Right lobe of liver (tissue), 6 donors: ENCODE measurements at places on chromosomes 7 and 10.
A peak's percentile ranks its signal among the peaks of the same experiment; 100 is the strongest.

GRCh38 chr7:35255443-35256255 is 1.7 kb upstream of the TBX20 start:
- no peak for DNase-seq
- H3K27me3 ChIP-seq, result peaks cover 8% of the 10 kb centered on the region
- H3K4me1 ChIP-seq, result no peaks in the 10 kb centered on the region
- H3K27ac ChIP-seq, result no peak overlapping the region

DNA sequence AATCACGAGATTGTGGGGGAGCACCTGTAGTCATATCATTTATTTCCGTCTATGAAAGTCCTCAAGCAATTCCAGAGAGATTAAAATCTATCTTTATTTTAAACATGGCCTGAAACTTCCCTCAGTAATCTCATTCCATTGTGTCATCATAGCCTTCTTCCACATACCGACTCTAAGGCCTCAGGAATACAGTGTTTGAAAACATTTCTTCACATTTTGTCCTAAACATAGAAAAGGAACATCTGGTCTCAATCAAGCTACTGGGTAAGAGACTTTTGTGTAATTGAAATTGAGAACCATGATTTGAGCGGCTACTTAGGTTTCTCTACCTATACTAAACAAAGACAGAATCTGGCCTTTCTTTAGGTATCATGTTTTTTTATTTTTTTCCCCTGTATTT is 78.0 kb upstream of the ELMO1 start:
- H3K36me3 ChIP-seq, result no peaks in the 10 kb centered on the region
- H3K4me3 ChIP-seq, result no peak overlapping the region
- no peak overlapping the region for H3K27ac ChIP-seq
- DNase-seq, result no peak

DNA sequence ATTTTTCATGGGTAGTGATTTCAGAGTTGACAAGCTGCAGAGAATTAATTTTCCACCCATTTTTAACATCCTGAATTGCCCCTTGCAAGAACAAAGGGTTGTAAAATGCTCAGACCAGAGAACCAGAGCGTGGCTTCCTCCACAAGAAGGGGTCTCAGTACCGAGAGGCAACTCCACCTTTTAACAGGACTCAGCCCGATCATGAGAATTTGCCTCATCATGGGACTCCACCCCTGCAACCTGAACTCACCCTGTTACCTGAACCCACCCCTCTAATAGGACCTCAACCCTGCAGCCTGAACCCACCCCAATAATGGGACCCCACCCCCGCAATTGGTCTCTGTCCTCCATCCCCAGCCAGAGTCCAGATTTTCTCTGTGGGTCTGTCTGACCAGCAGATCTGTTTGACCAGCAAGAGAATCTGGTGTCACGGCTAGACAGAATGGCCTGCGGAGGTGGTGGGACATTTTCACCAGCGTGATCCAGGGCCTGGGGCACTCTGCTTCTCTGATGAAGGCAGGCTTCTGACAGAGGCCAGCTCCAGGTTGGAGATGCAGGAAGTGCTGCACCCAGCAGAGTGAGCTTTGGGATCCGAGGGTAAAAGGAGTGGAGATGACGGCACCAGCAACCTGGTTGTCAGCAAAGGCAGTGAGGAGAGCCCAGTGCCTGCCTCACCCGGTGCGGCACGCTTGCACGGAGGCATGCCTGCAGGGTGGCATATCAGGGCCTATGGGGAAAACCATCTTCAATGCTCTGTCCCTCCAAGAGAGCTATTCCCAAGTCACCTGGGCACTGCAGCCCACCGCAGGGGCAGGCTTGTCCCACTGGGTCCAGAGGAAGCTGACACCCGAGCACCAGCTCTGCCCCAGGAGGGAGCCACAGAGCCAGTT is 136.6 kb downstream of the TCERG1L start:
- no peak overlapping the region for H3K27ac ChIP-seq
- peak; percentile 20 for DNase-seq
- H3K4me3 ChIP-seq, result no peak overlapping the region
- H3K4me1 ChIP-seq, result no peaks in the 10 kb centered on the region
- H3K27me3 ChIP-seq, result no peaks in the 10 kb centered on the region

DNA sequence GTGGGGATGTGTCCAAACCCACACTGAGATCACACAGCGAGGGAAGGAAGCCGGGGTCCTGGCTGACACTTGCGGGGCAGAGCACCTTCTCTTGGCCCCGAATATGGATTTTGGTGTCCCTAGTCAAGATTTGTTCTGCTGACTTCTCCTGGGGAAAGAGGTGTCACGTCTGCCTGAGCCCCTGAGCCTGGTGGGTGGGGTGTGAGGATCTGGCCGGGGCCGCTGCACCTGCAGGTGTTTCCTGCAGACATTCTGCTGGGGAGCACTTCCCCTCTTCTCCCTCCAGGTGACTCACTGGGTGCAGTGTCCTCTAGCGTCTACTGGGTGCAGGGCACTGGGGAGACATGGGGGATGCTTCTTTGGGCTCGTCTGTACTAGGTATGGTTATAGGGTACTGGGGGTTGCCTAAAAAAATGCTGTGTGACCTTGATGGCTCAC is 99.2 kb downstream of the GRK5 start:
- H3K27me3 ChIP-seq, result no peaks in the 10 kb centered on the region
- H3K27ac ChIP-seq, result no peak overlapping the region
- no peaks in the 10 kb centered on the region for H3K4me1 ChIP-seq
- no peak for DNase-seq

DNA sequence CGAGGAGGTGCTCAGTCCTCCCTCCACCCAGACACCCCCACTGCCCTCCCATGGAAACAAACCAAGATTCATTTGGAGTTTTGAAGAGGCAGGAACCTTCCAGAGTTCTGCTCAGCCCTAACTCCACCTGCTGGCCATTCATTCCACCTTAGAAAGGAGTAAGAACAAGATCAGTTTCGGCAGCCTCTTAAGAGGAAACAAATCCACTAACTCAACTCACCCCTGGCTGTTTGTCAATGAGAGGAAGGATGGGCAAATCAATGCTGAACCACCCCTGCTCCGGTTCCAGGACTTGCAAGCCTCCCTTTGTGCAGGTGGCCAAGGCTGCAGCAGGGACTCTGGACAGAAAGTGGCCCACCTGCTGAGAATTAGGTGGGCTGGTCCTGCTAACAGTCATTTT is 26.2 kb downstream of the CCDC3 start:
- H3K4me1 ChIP-seq, result no peaks in the 10 kb centered on the region
- no peaks in the 10 kb centered on the region for H3K27me3 ChIP-seq
- H3K36me3 ChIP-seq, result no peaks in the 10 kb centered on the region
- H3K27ac ChIP-seq, result no peak overlapping the region
- no peak overlapping the region for H3K4me3 ChIP-seq

- peaks cover 20% of the 10 kb centered on the region for H3K4me1 ChIP-seq
- no peak overlapping the region for H3K27ac ChIP-seq
- DNase-seq, result no peak
- H3K36me3 ChIP-seq, result no peaks in the 10 kb centered on the region
- H3K27me3 ChIP-seq, result no peaks in the 10 kb centered on the region
Measured at GRCh38 chr10:78754269-78755062, 314.3 kb upstream of the ZMIZ1 start.

DNA sequence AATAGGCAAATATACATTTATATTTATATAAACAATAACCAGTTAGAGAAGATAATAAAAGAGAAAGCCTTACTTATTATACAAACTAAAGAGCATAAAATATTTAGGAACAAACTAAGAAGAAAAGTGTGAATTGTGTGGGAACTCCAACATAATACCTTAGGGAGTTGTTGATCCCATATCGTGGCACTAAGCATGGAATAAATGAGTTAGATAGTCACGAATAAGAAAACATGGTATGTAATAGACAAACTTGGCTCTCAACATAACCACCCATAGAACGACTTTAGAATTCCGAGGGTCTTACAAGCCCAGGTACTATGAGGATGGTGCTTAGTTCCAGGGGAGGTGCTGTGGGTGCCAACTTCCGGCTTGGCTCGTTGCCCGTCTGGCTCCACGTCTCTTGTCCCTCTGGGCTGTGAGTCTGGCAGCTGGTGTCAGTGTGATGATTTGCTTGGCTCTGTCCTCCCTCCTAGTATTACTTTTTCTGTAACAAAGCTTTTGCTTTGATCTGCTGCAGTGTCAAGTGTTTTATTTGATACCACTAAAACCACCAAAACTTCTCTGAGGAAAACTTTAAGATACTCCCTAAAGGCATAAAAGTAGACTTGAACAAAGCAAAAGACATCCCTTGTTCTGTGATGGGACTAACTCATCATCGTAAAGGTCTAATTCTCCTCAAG is 9.5 kb upstream of the RBM20 start:
- DNase-seq, result no peak
- H3K4me3 ChIP-seq, result no peak overlapping the region
- H3K27me3 ChIP-seq, result no peaks in the 10 kb centered on the region
- H3K36me3 ChIP-seq, result no peaks in the 10 kb centered on the region
- H3K4me1 ChIP-seq, result no peaks in the 10 kb centered on the region

DNA sequence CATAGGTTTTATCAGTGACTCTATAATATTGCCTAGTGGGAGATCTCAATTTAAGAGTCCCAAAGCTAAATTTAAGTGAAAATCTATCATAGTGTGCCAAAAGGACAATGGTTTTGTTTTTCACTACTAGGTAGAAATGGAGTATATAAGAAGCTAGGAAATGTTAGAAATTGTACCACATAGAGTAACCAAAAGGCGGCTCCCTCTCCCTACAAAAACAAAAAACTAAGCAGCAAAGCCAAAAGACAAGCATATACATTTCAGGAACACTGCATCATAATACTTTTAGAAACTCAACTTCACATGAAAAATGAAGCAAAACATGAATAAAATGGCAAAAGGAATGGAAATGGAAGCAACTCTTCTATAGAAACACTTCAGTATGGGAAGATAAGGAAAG is 271.6 kb downstream of the CACNA2D1 start:
- H3K36me3 ChIP-seq, result no peaks in the 10 kb centered on the region
- no peaks in the 10 kb centered on the region for H3K27me3 ChIP-seq
- H3K27ac ChIP-seq, result no peak overlapping the region
- no peak overlapping the region for H3K4me3 ChIP-seq

DNA sequence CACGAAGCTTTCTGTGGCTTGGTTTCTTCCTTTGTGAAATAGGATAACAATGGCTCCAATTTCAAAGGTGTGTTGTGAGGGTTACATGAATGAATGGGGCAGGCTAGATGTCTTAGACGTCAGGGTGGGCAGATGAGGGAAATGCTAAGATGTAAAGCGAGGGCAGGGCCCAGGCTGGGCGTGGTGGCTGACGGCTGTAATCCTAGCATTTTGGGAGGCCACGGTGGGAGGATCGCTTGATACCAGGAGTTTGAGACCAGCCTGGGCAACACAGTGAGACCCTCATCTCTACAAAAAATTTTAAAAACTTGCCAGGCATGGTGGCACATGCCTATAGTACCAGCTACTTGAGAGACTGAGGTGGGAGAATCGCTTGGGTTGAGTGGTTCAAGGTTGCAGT is 607.7 kb upstream of the FOXK1 start:
- no peak for DNase-seq
- H3K4me3 ChIP-seq, result no peak overlapping the region
- no peaks in the 10 kb centered on the region for H3K36me3 ChIP-seq
- no peaks in the 10 kb centered on the region for H3K27me3 ChIP-seq
- H3K4me1 ChIP-seq, result no peaks in the 10 kb centered on the region
- no peak overlapping the region for H3K27ac ChIP-seq

- no peak overlapping the region for H3K27ac ChIP-seq
- H3K4me1 ChIP-seq, result peaks cover 34% of the 10 kb centered on the region
- peaks cover 50% of the 10 kb centered on the region for H3K36me3 ChIP-seq
Measured at GRCh38 chr7:44764081-44764480, 15.4 kb downstream of the ZMIZ2 start.

- no peak for DNase-seq
- H3K4me3 ChIP-seq, result no peak overlapping the region
- no peak overlapping the region for H3K27ac ChIP-seq
- H3K27me3 ChIP-seq, result no peaks in the 10 kb centered on the region
- no peaks in the 10 kb centered on the region for H3K4me1 ChIP-seq
- H3K36me3 ChIP-seq, result no peaks in the 10 kb centered on the region
Measured at GRCh38 chr7:31309407-31309806, 31.1 kb downstream of the NEUROD6 start.

DNA sequence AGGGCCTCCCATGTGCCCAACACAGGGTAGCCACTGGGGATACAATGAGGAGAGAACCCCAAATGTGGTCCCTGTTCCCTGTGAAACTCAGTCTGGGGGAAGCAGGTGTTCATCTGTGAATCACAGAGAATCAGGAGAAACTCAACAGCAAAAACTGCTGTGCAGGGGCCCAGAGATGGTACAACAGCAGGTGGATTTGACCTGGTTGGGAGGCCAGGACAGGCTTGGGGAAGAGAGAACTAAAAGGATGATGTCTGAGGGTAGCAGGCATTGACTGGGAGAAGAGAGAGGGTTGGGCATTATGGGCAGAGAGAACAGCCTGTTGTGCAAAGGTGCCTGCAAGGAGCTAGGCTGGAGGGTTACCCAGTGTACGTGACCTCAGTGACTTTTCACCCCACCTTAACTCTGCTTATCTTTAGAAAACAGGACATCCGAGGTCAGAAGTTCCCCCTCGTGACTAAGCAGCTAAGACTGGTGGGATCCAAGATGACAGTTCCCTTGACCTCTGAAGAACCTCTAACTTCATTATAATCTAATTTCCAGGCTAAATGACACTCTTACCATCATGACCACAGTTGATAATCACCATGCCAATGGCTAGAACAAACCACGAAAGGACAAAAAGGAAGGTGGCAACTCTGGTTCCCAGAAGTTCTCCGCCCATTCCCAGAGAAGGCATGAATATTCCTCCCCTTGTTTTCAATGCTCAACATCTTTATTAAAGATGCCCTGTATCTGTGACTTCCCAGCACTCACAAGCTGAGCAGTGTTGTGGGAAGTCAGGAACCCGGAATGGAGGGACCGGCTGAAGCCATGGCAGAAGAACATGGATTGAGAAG is 5.1 kb upstream of the ADAMTS14 start:
- DNase-seq, result no peak
- no peaks in the 10 kb centered on the region for H3K27me3 ChIP-seq

- no peak overlapping the region for H3K4me3 ChIP-seq
- no peaks in the 10 kb centered on the region for H3K4me1 ChIP-seq
- H3K36me3 ChIP-seq, result no peaks in the 10 kb centered on the region
- H3K27me3 ChIP-seq, result no peaks in the 10 kb centered on the region
- no peak overlapping the region for H3K27ac ChIP-seq
Measured at GRCh38 chr7:43850348-43851116, 18.8 kb downstream of the MRPS24 start.
